ENCODE measurements at places on chromosomes 16 and 17.

DNA sequence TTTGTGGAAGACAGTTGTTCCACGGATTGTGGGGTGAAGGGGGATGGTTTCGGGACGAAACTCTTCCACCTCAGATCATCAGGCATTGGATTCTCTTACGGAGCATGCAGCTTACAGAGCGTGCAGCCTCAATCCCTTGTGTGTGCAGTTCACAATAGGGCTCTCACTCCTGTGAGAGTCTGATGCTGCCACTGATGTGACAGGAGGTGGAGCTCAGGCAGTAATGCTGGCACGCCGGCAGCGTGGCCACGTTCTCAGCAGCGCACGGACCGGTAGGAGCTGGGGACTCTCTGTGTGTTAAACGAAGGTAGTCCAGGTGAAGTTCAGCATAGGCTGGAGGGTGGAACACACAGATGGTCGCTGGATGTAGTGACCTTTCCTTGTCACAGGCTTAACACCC, 37.8 kb downstream of the SEC14L1 start:
- DNase-seq, result peak; percentile 11

DNA sequence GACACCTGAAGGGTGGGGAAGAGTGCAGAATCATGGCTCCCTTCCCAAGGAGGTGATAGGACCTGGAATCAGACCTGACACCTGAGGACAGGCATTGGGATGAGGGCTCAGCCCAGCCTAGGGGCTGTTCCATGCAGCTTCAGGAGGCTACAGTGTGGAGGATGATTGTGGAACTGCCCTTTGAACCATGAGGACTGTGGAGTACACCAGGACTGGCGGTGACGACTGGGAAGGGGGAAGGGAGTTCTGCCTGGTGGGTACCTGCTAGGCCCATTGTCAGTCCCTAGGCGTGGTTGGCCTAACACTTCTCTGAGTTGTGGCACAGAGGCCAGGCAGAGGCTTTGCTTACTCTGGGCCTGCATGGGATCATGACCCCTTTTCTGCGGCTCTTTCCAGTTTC, 76.1 kb downstream of the MPRIP start:
- DNase-seq, result no peak

GRCh38 chr17:46873941-46874645, 22.7 kb downstream of the WNT9B start:
- no peak for DNase-seq

DNA sequence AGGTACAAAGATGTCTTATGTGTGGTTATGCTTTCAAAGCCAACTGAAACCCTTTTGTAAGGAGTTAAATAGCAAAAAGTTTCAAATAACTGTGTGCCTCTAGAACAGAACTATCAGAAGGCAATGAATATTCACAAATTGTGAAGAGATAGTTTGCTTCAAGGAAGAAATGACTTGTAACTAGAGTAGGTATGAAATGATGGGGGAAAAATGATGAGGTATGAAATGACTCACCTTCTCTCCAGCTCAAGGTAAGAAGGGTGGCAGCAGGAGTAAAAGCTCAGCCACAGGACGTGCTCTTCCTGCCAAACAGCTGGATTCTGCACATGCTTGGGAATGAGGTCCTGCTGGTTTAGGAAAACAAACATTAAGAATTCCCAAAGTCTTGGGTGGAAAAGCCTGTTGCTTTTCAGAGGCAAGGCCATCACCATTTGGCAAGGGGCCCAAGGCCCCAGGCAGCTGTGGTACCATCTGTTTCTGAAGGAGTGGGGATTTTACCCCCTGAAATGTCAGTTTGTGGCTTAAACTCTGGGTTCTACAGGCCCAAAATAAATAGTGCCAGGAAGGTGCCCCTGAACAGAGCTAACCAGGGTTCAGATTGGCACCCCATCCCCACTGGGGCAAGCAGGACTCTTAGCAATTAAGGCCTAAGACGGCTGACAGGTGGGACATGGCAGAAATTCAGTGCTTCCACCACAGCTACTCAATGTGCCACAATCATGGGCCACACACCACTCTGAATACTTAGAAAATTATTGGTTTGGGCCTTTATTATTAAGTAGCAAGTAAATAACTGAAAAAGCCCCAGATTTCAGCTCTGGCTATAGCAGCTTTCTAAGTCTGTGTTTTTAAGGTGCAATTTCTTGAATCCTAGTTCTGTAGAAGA, 13.3 kb downstream of the HERPUD1 start:
- DNase-seq, result no peak

- DNase-seq, result no peak
Measured at GRCh38 chr17:36949461-36949927, 740 bp downstream of the AATF start.

DNA sequence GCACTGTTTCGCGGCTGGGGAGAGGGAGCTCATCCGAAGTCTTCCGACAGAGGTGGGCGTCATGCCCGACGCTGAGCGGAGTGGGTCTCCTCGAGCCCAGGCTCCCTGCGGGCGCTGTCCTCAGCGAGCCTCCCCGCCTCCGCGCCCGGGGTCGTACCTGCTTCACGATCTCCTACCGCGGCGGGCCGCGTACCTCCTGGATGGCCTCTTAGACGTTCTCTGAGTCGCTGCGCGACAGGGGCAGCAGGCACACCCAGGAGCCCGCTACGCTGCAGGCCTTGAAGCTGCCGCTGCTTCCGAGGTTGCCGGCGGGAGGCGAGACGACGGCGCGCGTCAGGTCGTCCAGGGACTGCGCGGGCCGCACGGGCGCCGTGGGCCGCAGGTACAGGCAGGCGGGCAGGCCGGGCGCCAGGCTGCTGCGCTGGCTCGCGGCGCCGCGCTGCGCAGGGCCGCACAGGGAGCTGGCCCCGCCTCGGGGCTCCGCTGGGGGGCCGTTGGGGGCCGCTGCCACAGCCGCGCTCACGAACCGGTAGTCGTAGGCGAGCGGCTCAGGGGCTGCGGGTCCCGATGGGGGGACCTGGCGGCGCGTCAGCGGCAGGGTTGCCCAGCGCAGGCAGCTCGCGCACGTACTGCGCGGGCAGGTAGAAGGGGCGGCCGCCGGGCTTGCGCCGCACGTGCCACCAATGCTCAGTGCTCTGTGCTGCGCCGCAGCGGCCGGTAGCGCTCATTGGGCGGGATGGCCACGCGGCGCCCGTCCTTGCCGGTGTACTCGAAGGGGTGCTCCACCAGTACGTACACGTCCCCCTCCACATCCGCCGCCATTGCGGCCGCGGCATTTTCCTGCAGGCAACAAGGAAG, 116.4 kb upstream of the SMURF2 start:
- DNase-seq, result peak; percentile 57

DNA sequence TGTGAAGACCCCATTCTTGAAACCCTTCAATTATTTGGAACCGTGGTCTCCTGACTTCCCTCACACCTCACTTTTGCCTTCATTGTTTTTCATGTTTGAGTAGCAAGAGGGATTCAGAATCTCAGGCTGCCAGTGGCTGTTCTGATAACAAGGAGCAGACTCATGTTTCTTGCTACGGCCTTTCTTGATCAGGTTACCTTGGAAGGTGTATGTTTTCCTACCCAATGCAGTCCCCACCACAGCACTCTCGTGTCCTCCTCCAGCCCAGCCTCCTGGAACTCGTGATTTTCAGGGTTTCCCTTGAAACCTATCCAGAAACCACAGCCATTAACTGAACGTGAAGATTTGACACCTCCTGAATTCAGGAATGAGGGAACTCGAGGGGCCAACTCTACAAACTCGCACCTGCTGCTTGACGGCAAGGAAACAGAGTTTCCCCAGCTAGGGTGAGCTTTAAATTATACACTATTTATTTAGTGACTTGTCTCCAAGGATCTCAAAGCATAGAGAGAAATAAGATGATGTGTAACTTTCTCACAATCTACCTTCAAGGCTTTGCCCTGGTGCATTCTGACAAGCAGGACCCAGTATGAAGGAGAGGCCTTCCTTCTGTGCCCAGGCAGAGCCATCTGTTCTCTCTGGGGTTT, 1.6 kb downstream of the ZFHX3 start:
- DNase-seq, result no peak

All from nucleus accumbens (tissue), 56 donors.